ENCODE measurements at places on chromosomes 12 and 14. TPM values are rescaled to one million over a fixed set of nuclear protein-coding genes. Genes with fewer than 3 reads are reported as not detected.
A peak's percentile ranks its signal among the peaks of the same experiment; 100 is the strongest.

- no peak for DNase-seq
Measured at GRCh38 chr12:106136263-106136662, 2.5 kb downstream of the NUAK1 start.

DNA sequence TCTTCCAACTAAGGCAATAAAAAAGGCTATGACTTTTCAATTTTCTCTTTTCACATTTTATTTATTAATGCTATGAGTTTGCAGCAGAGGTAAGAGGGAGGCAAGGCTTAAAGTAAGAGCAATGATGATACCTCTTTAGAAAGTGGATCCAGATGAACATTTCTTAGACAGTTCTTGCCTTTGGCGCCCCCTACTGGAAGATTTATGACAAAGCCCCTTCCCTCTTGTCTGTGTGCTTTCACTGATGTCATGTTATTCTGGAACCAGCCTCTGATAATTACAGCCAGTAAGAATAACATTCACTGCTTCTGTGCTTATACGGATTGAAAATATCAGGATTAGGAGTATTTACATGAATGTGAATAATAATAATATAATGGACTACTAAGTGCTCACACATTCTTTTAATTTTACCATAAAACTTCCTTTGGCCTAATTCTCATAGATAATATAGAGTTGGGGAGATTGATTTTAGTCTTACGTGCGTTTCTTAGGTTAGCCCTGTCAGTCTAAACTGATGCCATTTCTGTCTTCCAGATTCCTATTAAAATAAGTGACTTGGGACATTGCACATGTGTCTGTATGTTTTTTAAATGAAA lies 1929.9 kb upstream of the SEL1L start:
- DNase-seq: peak; percentile 10

- DNase-seq: no peak
Measured at GRCh38 chr12:27515671-27516070, 8.3 kb upstream of the PPFIBP1 start.

SLC2A14 gene
- total RNA-seq: 4.6 TPM

DNA sequence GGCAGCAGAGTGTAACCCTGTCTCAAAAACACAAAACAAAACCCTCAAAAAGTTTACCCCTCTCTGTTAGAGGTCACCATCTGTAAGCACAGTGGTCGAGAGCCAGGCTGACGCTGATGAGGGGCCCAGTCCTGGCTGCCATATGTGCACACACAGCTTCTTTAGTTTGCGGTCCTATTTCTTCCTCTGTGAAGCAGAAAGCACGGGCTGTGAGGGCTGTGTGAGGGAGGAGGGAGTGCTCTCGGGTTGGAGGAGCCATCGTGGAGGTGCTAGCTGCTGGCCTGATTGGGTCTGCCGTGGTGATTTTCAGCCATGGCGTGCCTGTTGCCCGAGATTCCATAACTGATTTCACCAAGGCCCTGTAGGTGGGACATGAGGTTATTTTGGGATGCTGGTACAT lies 3.5 kb downstream of the ULK1 start:
- no peak for DNase-seq

PCED1B gene
- total RNA-seq: 92.5 TPM

CYP27B1 gene
- 14.7 TPM for total RNA-seq

SLC17A8 gene
- total RNA-seq: not detected

DNA sequence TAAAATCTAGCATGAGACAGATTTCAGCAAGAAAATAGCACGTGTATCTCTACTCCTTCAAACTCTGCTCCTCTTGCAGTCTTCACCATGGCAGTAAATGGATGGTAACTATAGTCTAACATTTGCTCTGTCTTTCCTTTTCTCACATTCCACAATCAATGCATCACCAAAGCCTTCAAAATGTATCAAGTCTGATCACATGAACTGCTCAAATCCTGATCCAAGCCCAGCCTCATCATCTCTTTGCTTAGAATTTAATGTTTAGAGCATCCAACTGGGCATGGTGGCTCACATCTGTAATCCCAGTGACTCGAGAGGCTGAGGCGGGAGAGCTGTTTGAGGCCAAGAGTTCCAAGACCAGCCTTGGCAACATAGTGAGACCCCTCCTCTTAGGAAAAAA lies 45.9 kb downstream of the CDK17 start:
- no peak for DNase-seq

ZDHHC22 gene
- total RNA-seq: not detected

LAG3 gene
- 117 TPM for total RNA-seq

SIX4 gene
- total RNA-seq: not detected

- no peak for DNase-seq
Measured at GRCh38 chr12:128695697-128696096, 128.1 kb downstream of the SLC15A4 start.

GRCh38 chr12:25616286-25616685 lies 63.2 kb upstream of the LMNTD1 start:
- DNase-seq: no peak

Data from activated naive CD4-positive, alpha-beta T cell treated with anti-CD3 and anti-CD28 coated beads, Interleukin-2, amount 50 U/mL, for 72 hours (primary cell).